ENCODE measurements at places on chromosomes 6 and 20. TPM values are rescaled to one million over a fixed set of nuclear protein-coding genes. Genes with fewer than 3 reads are reported as not detected.

Gene RCAN2
- total RNA-seq = 15.6 TPM

Gene RUNX2
- 35.4 TPM for total RNA-seq

Gene FAXC
- 1.1 TPM for total RNA-seq

Gene PRR18
- total RNA-seq = 0.29 TPM

Gene PMEPA1
- total RNA-seq = 20.3 TPM

Gene ENPP3
- under 0.01 TPM for total RNA-seq

Gene BPIFA1
- total RNA-seq = not detected

Gene TAF11
- 20.3 TPM for total RNA-seq

Gene DPPA5
- total RNA-seq = not detected

Gene SNAP25
- 1.8 TPM for total RNA-seq

Gene MAK
- total RNA-seq = under 0.01 TPM

- H3K27ac ChIP-seq = no peak overlapping the region
- no peak for DNase-seq
- peaks cover 21% of the 10 kb centered on the region for H3K4me1 ChIP-seq
- no peak overlapping the region for H3K4me3 ChIP-seq
Observed at GRCh38 chr6:2715737-2716136, 35.0 kb downstream of the MYLK4 start.

GRCh38 chr6:12138381-12138780 is 126.3 kb downstream of the HIVEP1 start:
- H3K27ac ChIP-seq = no peak overlapping the region
- no peak overlapping the region for H3K4me3 ChIP-seq
- H3K36me3 ChIP-seq = peaks cover 5% of the 10 kb centered on the region
- H3K4me1 ChIP-seq = peaks cover 18% of the 10 kb centered on the region

GRCh38 chr20:53692465-53693067 is 98.9 kb upstream of the ZNF217 start:
- no peak overlapping the region for H3K4me3 ChIP-seq
- no peaks in the 10 kb centered on the region for H3K36me3 ChIP-seq
- H3K27me3 ChIP-seq = no peaks in the 10 kb centered on the region
- DNase-seq = peak; percentile 94

GRCh38 chr6:144259986-144260385 is 25.1 kb upstream of the UTRN start:
- H3K27me3 ChIP-seq = no peaks in the 10 kb centered on the region
- H3K4me3 ChIP-seq = no peak overlapping the region

- DNase-seq = no peak
- no peak overlapping the region for H3K27ac ChIP-seq
- no peaks in the 10 kb centered on the region for H3K27me3 ChIP-seq
- H3K4me3 ChIP-seq = no peak overlapping the region
- H3K4me1 ChIP-seq = peaks cover 7% of the 10 kb centered on the region
Observed at GRCh38 chr6:144449911-144450597, 164.9 kb downstream of the UTRN start.

GRCh38 chr6:46865221-46865620 is 56.5 kb downstream of the ADGRF5 start:
- H3K36me3 ChIP-seq = no peaks in the 10 kb centered on the region
- peaks cover 2% of the 10 kb centered on the region for H3K27me3 ChIP-seq
- no peak overlapping the region for H3K4me3 ChIP-seq
- no peaks in the 10 kb centered on the region for H3K4me1 ChIP-seq
- no peak overlapping the region for H3K27ac ChIP-seq
- DNase-seq = no peak

GRCh38 chr20:42432496-42433334 is 757.0 kb downstream of the PTPRT start:
- H3K4me3 ChIP-seq = no peak overlapping the region
- no peak for DNase-seq
- no peaks in the 10 kb centered on the region for H3K27me3 ChIP-seq
- no peaks in the 10 kb centered on the region for H3K36me3 ChIP-seq
- H3K27ac ChIP-seq = no peak overlapping the region

- peaks cover 3% of the 10 kb centered on the region for H3K27me3 ChIP-seq
- peaks cover 33% of the 10 kb centered on the region for H3K4me1 ChIP-seq
- H3K36me3 ChIP-seq = no peaks in the 10 kb centered on the region
- no peak overlapping the region for H3K4me3 ChIP-seq
Observed at GRCh38 chr6:31907158-31907813, 5.4 kb upstream of the ZBTB12 start.

GRCh38 chr6:13375360-13375878 is 47.1 kb upstream of the TBC1D7 start:
- no peak for DNase-seq
- no peaks in the 10 kb centered on the region for H3K27me3 ChIP-seq
- H3K4me3 ChIP-seq = no peak overlapping the region
- no peaks in the 10 kb centered on the region for H3K36me3 ChIP-seq
- H3K27ac ChIP-seq = no peak overlapping the region

DNA sequence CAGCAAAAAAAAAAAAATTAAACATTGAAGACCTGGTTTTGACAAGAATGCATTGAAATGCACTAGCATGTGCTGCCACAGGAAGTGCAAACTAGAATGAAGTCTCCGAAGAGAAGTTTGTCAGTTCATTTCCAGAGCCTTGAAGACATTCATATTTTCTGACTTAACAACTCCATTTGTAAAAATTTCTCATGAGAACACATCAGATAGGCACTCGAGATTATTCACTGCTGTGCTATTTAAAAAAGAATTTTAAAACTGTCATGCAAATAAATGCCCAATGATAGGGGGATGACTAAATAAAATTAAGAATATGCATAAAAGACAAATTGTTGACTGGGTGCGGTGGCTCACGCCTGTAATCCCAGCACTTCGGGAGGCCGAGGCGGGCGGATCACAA is 394.6 kb upstream of the JARID2 start:
- no peak overlapping the region for H3K4me3 ChIP-seq
- peak; percentile 73 for DNase-seq
- H3K4me1 ChIP-seq = no peaks in the 10 kb centered on the region
- no peaks in the 10 kb centered on the region for H3K36me3 ChIP-seq
- H3K27me3 ChIP-seq = no peaks in the 10 kb centered on the region
- H3K27ac ChIP-seq = peak overlapping the region; percentile 52

- H3K36me3 ChIP-seq = no peaks in the 10 kb centered on the region
- H3K4me3 ChIP-seq = no peak overlapping the region
- H3K4me1 ChIP-seq = peaks cover 25% of the 10 kb centered on the region
- H3K27ac ChIP-seq = no peak overlapping the region
Observed at GRCh38 chr6:148195511-148195910, 147.1 kb upstream of the SASH1 start.

DNA sequence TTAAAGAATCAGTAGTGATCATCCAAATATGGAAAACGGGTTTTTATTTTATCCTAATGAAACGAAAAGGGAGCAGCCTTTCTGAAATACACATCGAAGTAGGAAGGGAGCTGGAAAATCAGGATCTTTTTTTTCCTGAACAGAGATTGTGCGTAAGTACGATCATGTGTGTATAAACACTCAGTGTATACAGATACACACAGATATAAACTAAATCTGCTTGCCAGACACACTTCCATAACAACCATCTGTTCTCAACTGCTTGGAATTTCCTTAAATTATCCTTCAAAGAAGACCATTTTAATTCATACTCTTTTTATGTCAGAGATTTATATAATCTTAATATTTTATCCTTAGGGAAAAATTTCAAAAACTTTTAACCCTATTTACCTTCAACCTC is 110.7 kb downstream of the CHD6 start:
- H3K27me3 ChIP-seq = no peaks in the 10 kb centered on the region
- no peak overlapping the region for H3K27ac ChIP-seq
- H3K4me3 ChIP-seq = no peak overlapping the region
- peaks cover 8% of the 10 kb centered on the region for H3K4me1 ChIP-seq
- no peak for DNase-seq
- peaks cover 2% of the 10 kb centered on the region for H3K36me3 ChIP-seq

GRCh38 chr6:21395121-21395520 is 198.4 kb upstream of the SOX4 start:
- peak; percentile 22 for DNase-seq
- no peaks in the 10 kb centered on the region for H3K36me3 ChIP-seq
- no peak overlapping the region for H3K4me3 ChIP-seq
- H3K4me1 ChIP-seq = peaks cover 10% of the 10 kb centered on the region

GRCh38 chr6:47335466-47335865 is 25.8 kb upstream of the TNFRSF21 start:
- H3K4me3 ChIP-seq = no peak overlapping the region
- H3K27ac ChIP-seq = no peak overlapping the region
- no peaks in the 10 kb centered on the region for H3K4me1 ChIP-seq
- H3K27me3 ChIP-seq = no peaks in the 10 kb centered on the region

DNA sequence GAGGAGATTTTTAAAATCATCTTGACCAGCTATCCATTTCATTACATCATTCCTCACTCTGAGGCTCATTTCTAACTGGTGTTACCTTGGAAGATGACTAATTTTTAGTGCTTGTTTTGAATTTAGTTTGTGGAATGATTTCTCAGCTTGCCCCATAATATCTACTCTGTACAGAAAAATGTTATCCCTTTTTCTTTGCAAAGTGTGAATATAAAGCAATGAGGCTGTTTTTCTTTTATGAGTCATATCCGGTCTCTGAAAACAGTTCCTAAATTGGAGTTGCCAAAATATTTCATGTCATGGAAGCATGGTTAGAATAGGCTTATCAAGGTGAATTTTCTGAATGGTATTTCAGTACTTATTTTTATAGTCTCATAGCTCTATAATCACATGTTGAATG is 43.8 kb downstream of the FUT9 start:
- no peaks in the 10 kb centered on the region for H3K36me3 ChIP-seq
- H3K27ac ChIP-seq = no peak overlapping the region
- H3K4me3 ChIP-seq = no peak overlapping the region
- H3K27me3 ChIP-seq = no peaks in the 10 kb centered on the region
- DNase-seq = no peak
- no peaks in the 10 kb centered on the region for H3K4me1 ChIP-seq

- H3K36me3 ChIP-seq = no peaks in the 10 kb centered on the region
- H3K27me3 ChIP-seq = no peaks in the 10 kb centered on the region
- no peak overlapping the region for H3K27ac ChIP-seq
- peaks cover 2% of the 10 kb centered on the region for H3K4me1 ChIP-seq
- H3K4me3 ChIP-seq = no peak overlapping the region
Observed at GRCh38 chr6:131183427-131184095, 48.3 kb downstream of the AKAP7 start.

DNA sequence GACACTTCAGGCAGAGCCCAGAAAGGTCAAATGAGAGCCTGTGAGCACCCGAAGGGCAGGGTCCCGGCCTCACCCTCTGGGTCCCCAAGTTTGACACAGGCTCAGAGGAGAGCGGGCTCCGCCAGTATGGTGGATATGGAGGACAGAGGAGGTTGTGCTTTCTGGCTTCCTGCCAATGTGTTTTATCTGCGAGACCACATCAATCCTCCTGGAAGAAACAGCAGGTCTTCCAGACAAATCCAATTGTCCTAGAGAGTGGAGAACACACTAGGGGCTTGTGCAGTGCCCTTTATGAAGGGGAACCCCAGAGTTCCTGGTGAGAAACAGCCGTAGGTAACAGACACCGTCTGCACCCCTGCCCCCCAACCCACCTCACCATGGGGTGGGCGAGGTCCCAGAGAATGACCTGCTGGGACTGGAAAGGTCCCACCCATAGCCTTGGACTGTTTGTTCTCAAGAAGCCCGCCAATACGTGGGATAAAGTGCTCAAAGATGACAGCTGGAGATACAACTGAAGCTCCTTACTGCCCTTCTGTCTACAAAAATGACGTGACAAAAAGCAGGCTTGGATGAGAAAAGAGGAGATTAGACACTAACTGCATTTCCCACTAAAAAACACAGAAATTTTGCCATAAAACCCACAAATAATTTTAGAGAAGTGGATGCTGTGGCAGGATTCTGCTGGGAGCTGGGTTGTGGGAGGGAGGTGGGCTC is 23.9 kb upstream of the SSTR4 start:
- H3K4me3 ChIP-seq = no peak overlapping the region
- no peak for DNase-seq
- H3K4me1 ChIP-seq = no peaks in the 10 kb centered on the region
- no peaks in the 10 kb centered on the region for H3K36me3 ChIP-seq

DNA sequence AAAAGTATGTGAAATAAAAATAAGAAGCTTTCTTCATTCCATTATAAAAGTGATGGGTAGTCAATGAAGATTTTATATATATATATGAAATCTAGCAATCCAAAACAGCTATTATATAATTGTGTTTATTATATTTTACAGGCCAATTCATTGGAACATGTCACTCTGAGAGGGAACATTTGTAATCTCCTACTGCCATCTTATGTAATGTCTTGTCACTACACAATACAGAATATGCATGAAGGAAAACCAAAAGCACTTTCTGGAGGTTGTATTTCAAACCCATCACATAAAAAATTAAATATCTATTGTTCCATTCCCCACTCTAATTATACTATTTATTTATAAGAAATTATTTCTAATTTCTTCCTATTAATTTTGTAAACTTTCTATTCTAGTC is 31.5 kb upstream of the IRAK1BP1 start:
- no peaks in the 10 kb centered on the region for H3K27me3 ChIP-seq
- H3K4me3 ChIP-seq = no peak overlapping the region
- H3K27ac ChIP-seq = no peak overlapping the region
- H3K36me3 ChIP-seq = no peaks in the 10 kb centered on the region
- no peak for DNase-seq

DNA sequence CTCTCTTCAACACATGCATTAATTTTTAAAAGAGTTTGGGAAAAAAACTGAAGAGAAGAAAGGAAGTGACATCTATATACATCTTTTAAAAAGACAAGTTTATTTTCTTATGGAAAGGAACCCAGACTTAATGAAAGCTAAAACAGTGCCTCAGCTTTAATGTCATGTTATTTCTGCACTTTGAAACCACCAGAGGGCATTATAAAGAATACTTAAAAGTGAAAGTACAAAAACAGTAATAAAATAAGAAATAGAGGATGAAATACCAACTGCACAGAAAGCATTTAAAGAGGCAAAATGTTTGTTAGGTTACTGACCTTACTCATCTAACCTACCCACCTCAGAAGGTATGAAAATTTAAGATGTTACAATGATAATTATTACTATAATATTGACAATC is 98.8 kb downstream of the HUS1B start:
- H3K27ac ChIP-seq = no peak overlapping the region
- H3K27me3 ChIP-seq = no peaks in the 10 kb centered on the region
- DNase-seq = peak; percentile 72
